Activated CD4-positive, alpha-beta T cell treated with anti-CD3 and anti-CD28 coated beads, Interleukin-2, Interleukin-4, amounts not matched to agents 100 ng/mL and 50 ng/mL, durations not matched to agents 16 hours and 8 hours (primary cell): ENCODE measurements at places on chromosomes 7 and 10.
A peak's percentile ranks its signal among the peaks of the same experiment; 100 is the strongest.

DNA sequence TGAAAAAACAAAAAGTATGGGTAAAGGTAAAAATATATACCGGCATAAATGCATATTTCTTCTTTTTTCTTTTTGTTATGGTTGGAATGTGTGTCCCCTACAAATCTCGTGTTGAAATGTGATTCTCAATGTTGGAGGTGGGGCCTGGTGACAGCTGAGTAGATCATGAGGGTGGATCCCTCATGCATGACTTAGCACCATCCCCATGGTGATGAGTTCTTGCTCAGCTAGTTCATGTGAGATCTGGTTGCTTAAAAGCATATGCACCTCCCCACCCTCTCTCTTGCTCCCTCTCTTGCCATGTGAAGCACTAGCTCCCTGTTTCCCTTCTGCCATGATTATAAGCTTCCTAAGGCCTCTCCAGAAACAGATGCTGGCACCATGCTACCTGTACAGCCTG lies 93.3 kb downstream of the HYCC1 start:
- no peak for DNase-seq

- no peak for DNase-seq
These were observed 186.3 kb downstream of the FRMD4A start for GRCh38 chr10:14144451-14144850.

- DNase-seq: peak; percentile 52
These were observed 15.6 kb upstream of the PBLD start for GRCh38 chr10:68348265-68348741.

GRCh38 chr10:97463363-97464132 lies 17.6 kb downstream of the ZDHHC16 start:
- peak; percentile 36 for DNase-seq

GRCh38 chr7:15609287-15609686 lies 47.5 kb upstream of the AGMO start:
- DNase-seq: no peak

GRCh38 chr7:151187409-151188251 lies 580 bp upstream of the ASB10 start:
- DNase-seq: no peak

- DNase-seq: no peak
These were observed 113.1 kb downstream of the LRRC4 start for GRCh38 chr7:127918130-127918529.

- DNase-seq: no peak
These were observed 246.3 kb downstream of the SKIDA1 start for GRCh38 chr10:21279217-21279575.

DNA sequence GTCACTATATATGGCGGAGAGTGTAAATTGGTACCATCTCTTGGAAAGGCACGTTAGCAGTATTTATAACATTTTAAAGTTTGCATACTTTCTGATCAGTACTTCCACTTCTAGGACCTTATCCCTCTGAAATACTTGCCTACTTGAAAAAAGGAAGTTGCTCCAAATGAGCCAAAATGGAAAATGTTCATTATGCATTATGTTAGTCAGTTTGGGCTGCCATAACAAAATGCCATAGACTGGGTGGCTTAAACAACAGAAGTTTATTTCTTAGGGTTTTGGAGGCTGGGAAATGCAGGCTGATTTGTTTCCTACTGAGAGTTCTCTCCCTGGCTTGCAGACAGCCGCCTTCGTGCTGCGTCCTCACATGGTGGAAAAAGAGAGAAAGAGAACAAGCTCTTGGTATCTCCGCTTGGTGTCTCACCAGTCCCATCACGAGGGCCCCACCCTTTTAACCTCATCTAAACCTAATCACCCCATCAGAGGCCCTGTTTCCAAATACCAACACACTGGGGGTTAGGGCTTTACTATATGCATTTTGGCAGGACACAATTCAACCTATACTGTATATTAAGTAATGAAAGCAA lies 6.9 kb downstream of the SNX10 start:
- no peak for DNase-seq

DNA sequence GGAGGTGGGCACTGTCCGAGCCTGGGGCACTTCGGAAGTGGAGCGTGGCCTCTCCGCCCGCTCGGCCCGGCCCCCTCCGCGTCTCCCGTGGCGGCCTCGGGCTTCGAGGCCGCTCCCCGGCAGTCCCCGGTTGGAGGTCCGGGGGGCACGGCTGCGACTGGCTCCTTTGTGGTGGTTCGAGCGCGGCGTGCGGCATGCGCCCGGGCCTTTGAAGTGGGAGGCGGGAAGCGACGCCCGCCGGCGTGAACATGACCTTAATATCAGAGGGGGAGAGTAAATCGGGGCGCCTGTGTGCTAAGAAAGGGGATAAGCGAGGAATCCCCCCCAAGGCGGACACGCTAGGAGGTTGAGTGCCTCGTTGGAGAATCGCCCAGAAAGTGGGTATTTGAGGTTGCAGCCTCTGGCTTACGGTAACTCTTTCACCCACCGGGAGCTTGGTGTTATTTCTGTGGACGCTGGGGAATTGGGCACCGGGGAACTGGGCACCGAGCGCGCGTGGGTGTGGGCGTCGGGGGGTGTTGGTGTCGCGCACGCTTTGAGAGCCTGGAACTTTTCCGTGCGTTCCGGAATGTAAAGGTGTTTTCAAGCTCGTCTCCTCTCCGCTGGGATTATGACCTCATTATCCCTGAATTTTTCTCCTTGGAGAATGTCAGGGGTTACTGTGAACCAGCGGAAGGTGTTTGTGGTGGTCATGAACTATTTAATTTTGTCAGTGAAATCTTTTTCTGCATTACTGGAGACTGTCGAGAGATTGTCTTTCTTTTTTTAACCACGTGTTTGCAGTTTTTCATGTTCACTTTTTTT lies 660 bp downstream of the SUV39H2 start:
- peak; percentile 17 for DNase-seq

DNA sequence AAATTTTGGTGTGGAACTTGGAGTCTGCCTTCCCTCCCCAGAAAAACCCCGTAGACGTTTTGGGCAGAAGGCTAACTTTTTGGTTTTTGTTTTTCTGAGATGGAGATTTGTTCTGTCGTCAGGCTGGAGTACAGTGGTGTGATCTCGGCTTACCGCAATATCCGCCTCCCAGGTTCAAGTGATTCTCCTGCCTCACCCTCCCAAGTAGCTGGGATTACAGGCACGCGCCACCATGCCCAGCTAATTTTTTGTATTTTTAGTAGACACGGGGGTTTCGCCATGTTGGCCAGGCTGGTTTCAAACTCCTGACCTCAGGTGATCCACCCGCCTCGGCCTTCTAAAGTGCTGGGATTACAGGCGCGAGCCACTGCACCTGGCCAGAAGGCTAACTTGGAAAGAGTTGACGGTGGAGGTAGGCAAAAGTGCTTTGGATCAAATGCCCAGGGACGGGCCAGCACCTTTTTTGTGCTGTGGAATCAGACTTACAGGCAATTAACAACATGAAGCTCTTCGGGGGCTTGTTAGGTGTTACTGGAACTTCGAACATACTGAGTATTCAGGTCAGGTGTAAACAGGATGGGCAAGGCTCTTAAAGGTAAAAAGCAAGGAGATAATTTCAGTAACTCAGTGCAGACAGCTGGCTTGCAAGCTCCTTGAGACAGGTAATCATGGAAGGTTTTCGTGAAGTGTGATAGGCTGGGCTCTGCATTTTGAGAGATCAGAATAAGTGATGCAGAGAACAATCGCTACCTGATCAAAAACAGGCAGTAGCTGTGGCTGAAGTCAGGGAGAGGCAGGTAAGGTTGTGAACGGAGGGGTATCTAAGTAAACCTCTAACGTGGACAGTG lies 1.8 kb downstream of the PPP1R35 start:
- no peak for DNase-seq

DNA sequence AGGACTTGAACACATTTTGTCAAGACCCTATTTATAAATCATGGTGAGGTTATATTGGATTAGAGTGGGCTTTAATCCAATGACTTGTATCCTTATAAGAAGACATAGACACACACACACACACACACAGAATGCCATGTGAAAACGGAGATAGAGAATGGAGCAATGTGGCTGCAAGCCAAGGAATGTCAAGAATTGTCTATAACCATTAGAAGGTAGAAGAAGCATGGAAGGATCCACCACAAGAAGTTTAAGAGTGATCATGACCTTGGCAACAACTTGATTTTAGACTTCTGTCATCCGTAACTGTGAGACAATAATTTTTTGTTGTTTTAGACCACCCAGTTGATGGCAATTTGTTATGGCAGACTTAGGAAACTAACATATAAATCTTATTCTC lies 514.2 kb downstream of the TFEC start:
- DNase-seq: no peak

DNA sequence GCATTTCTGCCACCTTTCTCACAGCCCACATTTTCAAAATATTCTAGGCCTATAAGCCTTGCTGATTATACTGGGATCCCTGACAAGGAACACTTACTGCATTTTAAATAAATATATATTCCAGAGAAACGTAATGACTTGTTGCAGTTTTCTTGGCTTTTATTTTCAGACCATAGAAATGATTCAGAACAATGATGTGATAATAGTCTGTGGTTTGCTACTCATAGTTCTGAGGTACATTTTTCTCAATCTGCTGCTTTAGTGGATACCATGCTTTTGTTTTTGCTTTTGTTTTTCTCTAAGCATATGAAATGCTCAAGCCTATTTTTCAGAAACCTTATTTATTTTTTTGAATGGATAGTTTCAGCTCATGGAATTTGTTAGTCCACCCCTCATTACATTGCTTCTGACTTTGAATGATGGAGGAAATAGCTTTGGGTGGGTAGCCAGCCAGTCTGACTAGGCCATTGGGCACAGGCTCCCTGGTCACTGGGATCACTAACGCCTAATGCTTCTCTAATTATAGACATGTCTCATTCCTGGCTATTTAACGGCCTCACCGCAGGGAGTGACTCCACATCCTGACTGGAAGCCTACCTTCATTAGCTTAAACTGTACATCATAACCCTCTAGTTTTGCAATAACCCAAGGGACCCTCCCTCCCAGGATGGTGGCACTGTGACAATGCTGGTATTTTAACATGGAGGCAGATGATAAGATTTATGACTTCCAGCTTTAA lies 66.1 kb downstream of the MBL2 start:
- no peak for DNase-seq

DNA sequence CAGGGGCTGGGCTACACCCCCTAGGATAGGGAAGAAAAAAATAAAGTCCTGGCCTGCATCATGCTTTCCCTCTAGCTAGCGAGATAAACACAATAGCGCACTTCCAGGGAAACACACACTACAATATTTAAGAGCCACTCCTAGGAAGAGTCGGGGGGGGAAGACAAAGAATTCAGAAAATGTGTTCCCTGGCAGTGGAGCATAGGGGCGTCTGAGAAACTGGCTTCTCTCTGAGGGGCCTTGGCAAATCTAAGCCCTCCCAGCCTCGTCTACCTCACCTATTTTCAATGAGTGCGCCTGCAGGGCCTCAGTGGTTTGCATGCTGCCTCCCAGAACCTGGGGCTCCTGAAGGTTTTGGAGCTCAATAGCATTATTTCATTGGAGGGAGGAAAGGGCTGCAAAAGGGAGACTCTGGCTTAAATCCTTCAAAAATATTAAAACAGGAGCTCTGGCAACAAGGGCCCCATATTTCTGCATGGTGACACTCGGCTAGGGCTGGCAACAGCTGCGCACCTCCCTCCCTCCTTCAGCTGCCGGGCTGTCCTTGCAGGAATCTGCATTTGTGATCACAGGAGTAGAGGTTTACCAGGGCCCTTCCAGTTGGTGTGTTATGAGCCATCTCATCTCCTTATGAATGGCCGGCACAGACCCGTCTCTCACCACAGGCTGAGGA lies 10.8 kb downstream of the ANXA11 start:
- no peak for DNase-seq

DNA sequence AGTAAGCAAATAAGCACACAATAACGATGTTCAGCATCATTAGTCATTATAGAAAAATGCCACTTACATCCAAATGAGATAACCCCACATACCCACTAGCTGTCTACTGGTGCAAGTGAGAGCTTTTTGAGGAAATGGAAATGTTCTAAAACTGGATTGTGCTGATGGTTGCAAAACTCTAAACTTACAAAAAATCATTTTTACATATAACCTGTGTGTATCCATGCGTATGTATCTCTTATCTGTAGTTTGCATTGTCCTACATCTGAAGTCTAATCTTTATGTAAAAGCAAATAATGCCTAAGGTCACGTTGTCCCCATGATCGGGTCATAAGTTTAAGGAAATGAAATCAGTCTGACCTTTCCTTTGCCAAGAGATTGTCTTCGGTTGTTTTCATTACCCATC lies 81.6 kb upstream of the DNAJB6 start:
- DNase-seq: no peak

GRCh38 chr7:1531263-1531978 lies 919 bp downstream of the MAFK start:
- no peak for DNase-seq

DNA sequence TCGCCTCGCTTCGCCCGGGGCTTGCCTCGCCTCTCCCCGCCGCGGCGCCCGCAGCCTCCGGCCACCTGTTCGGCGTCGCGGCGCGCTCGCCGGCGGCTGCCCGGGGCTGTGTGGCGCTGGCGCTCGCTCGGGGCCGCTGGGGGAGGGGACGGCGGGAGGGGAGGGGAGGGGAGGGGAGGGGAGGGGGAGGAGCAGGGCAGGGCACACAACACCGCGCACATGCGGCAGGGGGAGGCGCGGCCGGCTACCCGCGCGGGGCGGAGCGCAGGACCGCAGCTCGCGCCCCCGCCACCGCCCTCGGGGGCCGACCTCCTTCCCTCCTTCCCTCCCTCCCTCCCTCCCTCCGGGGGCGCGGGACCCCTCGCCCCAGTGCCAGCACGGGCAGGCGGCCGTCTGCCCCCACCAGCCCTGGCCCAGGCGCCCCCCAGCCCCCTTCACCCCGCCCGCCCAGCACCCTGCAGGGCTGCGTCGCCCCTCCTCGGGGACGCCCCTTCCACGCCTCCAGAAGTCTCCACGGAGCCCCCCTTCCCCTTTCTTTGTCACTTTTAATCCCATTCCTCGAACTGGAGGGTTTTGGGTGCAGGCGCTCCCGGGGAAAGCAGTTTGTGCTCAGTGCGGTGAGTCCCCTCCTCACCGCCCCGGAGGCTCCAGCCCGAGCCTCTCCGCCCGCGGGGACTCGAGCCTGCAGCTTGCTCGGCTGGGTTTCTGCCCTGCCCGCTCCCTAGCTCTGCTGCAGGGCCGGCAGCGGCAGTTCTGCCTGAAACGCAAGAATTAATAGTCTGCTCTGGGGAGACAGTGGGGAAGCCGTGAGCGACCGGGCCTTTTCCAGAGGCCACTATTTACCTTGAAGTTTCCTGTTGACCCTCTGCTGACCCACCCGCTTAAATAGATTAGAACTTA lies at the start of gene PARD3:
TSS of gene PARD3 (minus strand) at position 112 of the 900 bp plus-strand sequence. CDS start 301 bp downstream, outside the sequence.
- peak; percentile 5 for DNase-seq

DNA sequence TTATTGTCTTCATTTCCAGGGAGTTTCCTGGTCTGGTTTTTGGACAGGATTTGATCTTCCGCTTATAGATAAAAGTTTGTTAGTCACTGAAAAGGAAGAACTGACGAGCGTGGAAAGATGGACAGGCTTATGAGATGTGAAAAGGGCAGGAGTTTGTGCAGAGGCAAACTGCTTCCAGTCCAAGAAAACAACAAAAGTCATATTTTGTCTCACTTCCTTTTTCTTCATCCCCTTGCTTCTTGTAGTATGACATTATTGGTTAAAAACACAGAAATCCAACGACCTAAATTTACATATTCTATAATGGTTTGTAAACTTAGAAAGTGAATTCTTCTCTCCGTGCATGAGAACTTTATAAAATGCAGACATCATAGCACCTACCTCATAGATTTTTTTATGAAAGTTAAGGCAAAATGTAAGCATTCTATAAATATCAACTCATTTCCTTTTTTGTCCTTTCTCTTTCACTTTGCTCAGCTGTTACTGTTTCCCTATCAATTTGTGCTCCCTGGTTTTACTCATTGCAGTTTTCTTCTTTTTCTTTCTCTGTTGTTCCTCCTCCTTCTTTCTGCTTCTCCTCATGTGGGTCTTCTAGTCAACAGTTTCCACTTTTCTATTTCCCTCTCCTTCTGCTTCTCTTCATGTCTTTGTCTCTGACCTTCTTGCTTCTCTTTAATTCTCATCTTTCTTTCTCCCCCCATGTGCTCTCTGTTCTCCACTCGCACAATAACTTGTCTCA lies 370.2 kb downstream of the ARL4A start:
- DNase-seq: no peak
